Activated T-helper 2 cell treated with anti-CD3 and anti-CD28 coated beads, Interferon-gamma antibody, Interleukin-2, Interleukin-4, amounts not matched to agents 10 μg/mL and 5 μg/mL and 100 μg/mL, durations not matched to agents 14 hours and 24 hours and 36 hours (primary cell): ENCODE measurements at places on chromosomes 1 and 21.
A peak's percentile ranks its signal among the peaks of the same experiment; 100 is the strongest.

GRCh38 chr1:3604997-3605823 is 6.1 kb downstream of the MEGF6 start:
- no peak overlapping the region for H3K27ac ChIP-seq
- H3K4me3 ChIP-seq, result no peak overlapping the region
- H3K27me3 ChIP-seq, result peaks cover 3% of the 10 kb centered on the region

- no peak overlapping the region for H3K4me3 ChIP-seq
- no peaks in the 10 kb centered on the region for H3K36me3 ChIP-seq
- H3K27ac ChIP-seq, result no peak overlapping the region
- no peak for DNase-seq
- H3K27me3 ChIP-seq, result no peaks in the 10 kb centered on the region
Observed at GRCh38 chr1:37410105-37410504, 64.3 kb upstream of the ZC3H12A start.

GRCh38 chr1:2609319-2610035 is 22.9 kb downstream of the PRXL2B start:
- H3K36me3 ChIP-seq, result no peaks in the 10 kb centered on the region
- H3K4me1 ChIP-seq, result no peaks in the 10 kb centered on the region
- H3K27ac ChIP-seq, result no peak overlapping the region
- no peak for DNase-seq

GRCh38 chr1:78839704-78840277 is 166.7 kb downstream of the ADGRL4 start:
- peaks cover 2% of the 10 kb centered on the region for H3K27me3 ChIP-seq
- H3K27ac ChIP-seq, result no peak overlapping the region
- no peak for DNase-seq

DNA sequence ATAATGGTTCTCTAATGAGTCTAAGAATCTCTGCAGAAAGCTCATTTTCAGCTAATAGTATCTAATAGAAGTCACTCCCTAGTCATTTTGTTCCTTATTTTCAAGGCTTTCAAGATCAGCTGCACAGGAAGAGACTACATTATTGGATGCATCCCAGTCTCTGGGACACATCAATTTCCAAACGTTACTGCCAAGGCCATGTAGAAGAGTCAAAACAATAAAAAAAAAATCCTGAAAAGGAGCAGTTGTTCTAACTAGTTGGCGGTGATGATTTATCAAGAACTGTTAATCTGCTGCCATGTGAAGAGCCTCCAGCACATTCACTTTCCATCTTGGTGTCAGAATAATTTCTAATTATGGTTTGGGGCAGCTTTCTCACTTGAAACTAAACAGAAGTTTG is 5.7 kb downstream of the DDAH1 start:
- DNase-seq, result no peak
- peaks cover 4% of the 10 kb centered on the region for H3K4me1 ChIP-seq
- H3K4me3 ChIP-seq, result no peak overlapping the region
- no peak overlapping the region for H3K27ac ChIP-seq
- H3K27me3 ChIP-seq, result peaks cover 42% of the 10 kb centered on the region
- no peaks in the 10 kb centered on the region for H3K36me3 ChIP-seq

DNA sequence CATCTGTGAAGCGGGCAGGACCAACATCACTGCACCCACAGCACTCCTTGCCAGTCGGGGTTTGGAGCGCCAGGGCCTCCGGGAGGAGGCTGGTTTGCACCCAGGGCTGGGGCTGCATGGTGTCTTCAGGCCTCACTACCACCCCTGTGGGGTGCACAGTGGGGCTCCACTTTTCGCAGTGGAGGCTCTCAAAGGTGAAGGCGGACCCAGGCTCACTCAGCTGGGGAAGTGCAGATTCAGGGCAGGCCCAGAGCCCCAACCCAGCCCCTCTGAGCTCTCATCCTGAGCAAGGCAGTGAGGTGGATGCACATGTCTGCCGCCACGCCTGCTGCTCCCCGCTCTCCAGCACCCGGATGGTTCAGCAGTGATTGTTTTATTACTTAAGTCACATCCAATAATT is 125.8 kb downstream of the PTPRU start:
- no peak overlapping the region for H3K4me3 ChIP-seq
- H3K4me1 ChIP-seq, result no peaks in the 10 kb centered on the region
- no peak overlapping the region for H3K27ac ChIP-seq
- peaks cover 3% of the 10 kb centered on the region for H3K27me3 ChIP-seq

DNA sequence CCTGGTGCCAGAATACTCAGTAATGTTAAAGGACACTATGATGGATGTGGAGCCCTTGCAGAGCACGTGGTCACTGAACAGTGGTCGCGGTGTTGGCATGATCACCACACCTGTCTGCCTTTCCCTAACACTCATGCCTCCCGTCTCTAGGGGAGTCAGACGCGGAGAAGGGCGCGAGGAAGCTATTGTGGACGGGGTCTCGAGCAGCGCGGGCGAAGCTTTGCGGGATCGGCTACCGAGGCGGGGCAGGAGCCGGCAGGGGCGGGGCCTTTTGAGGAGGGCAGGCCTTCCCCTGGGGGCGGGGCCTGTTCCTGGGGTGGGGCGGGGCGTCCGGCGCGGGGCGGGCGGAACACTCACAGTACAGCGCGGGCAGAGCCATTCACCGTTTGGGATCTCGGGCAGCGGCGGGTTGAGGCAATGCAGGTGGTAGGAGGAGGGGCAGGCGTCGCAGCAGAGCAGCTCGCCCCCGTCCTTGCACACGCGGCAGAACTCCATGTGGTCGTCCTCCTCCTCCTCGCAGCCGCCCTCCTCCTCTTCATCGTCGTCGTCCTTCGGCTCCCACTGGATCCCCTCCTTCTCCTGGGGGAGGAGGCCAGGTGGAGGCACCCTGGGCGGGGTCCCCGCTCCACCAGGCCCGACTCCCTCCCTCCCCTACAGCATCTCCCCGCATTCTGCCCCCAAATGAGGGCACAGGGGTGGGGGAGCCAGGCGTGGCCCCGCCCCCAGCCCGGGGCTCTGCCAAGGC is 31.5 kb downstream of the CHD5 start:
- no peak overlapping the region for H3K27ac ChIP-seq
- DNase-seq, result peak; percentile 60
- H3K4me3 ChIP-seq, result peak overlapping the region; percentile 48
- no peaks in the 10 kb centered on the region for H3K36me3 ChIP-seq

DNA sequence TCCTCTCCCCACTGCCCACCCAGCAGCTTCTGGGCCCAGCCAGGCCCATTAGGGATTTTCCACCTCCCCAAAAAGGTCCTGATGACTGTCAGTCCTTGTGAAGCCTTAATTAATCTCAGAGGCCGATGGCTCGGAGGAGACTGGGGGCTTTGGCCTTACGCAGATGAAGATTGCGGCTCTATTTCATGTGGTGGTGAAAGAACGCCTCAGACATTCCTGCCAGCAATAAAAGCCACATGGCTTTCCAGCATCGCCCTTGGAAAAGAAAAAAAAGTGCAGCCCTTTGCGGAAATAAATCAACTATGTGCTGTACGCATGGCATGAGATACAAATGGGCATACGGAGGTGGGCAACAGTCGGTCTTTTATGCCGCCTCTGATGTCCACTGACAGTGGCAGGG is 6.6 kb upstream of the RUNX3 start:
- peaks cover 88% of the 10 kb centered on the region for H3K36me3 ChIP-seq
- H3K27ac ChIP-seq, result no peak overlapping the region
- DNase-seq, result no peak
- peaks cover 46% of the 10 kb centered on the region for H3K4me1 ChIP-seq
- no peaks in the 10 kb centered on the region for H3K27me3 ChIP-seq
